Cortex of kidney (tissue), 1 donor: ENCODE measurements at places on chromosomes 7 and 10.

DNA sequence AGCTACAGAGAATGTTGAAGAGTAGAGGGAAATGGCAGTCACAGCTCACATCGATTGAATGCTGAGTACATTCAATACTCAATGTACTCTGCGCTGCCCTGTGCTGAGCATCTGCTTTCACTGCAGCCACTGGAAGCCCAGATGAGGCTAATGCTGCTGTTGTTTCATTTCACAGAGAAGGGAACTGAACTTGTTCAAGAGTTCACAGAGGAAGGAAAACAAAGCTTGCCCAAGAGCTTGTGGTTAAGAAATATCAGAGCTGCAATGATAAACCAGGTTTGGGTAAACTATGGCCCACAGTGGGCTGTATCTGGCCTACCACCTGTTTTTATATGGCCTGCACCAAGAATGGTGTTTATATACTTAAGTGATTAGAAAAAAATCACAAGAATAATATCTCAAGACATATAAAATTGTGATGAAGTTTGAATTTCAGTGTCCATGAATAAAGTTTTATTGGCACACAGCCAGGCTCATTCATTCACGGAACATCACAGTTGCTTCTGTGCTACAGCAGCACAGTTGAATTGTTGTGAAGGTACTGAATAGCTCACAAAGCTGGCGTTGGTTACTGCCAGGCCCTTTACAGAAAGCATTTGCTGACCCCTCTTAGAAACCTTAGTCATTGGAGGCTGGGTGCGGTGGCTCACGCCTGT is 64.1 kb downstream of the CFAP58 start:
- no peak for DNase-seq

GRCh38 chr10:29078919-29079318 is 210.0 kb upstream of the LYZL1 start:
- DNase-seq = no peak

- no peak for DNase-seq
Measured at GRCh38 chr10:18659819-18660535, 746 bp downstream of the ARL5B start.

- DNase-seq = no peak
Measured at GRCh38 chr7:98930921-98931320, 52.6 kb downstream of the TRRAP start.

GRCh38 chr10:84360637-84361365 is 32.4 kb downstream of the CCSER2 start:
- DNase-seq = no peak

DNA sequence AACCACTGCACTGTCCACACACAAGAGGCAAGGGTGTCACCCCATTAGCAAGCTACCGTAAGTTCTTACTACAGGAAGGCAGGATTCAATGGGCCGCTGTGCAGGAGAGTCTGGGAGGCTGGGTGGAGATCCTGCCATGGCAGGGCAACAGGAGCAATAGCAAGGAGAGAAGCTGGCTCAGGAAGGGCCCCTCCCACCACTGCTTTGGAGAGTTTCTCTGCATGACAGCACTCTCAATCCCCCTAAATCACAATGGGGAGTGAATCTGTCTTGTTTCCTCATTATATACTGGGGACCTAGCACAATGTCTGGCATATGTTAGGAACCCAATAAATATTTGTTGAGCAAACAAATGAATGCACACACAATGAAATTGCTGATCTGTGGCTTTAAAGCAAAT is 83.2 kb upstream of the SFMBT2 start:
- no peak for DNase-seq

DNA sequence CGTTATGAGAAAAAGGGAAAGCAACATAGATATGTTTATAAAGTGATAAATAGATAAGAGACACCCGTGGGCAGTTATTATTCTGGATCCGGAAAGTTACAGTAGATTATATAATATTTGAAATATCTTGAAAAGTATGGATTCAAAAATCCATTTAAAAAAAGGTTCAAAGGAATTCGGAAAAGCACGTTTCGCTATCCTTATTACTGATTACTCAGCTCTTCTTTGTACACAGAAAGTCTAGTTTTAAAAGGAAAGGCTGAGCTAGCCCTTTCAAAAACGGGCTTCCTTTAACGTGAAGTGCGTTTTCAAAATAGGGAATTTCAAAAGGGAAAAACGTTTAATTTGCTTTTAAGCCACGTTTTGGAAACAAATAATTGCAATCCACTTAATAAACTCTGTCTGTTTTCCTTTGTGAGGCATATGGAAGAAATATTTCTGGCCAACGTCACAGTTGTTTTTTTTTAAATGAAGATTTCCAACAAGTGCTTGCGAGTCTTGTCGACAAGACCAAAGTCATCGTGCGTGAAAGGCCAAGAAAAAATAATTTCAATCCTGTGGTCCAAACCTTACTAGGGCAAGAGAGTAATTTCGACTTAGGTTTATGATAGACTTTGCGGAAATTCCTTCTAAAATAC is 2.2 kb upstream of the SKIDA1 start:
- DNase-seq = no peak

GRCh38 chr7:972676-973309 is 2.6 kb downstream of the COX19 start:
- no peak for DNase-seq

GRCh38 chr10:68108051-68108450 is 1.2 kb upstream of the MYPN start:
- DNase-seq = no peak

- DNase-seq = no peak
Measured at GRCh38 chr10:5932345-5932744, 42.3 kb downstream of the FBH1 start.

- DNase-seq = no peak
Measured at GRCh38 chr10:110209926-110210673, 2.7 kb downstream of the MXI1 start.

DNA sequence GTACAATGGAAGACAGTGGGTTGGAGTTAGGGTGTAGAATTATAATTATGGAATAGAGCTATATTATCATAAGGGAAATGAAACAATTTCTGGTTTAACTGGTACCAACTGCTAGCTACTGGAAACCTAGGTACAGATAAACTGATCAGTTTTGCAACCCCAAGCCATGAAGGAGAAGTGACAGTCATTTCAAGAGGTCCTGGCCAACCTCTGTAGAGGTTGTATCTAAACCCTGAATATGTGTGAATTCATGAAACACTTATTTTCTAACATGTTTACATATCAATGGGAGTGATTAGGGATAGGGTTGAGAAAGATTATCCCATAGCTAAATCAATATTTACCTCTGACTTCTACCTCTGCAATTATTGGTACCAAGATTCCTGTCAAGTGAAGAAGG is 29.9 kb upstream of the CC2D2B start:
- no peak for DNase-seq

- DNase-seq = no peak
Measured at GRCh38 chr10:93403152-93404047, 78.7 kb downstream of the MYOF start.

- DNase-seq = no peak
Measured at GRCh38 chr7:37311355-37311754, 137.3 kb downstream of the ELMO1 start.

GRCh38 chr7:47931005-47932004 is 17.0 kb downstream of the PKD1L1 start:
- DNase-seq = no peak

DNA sequence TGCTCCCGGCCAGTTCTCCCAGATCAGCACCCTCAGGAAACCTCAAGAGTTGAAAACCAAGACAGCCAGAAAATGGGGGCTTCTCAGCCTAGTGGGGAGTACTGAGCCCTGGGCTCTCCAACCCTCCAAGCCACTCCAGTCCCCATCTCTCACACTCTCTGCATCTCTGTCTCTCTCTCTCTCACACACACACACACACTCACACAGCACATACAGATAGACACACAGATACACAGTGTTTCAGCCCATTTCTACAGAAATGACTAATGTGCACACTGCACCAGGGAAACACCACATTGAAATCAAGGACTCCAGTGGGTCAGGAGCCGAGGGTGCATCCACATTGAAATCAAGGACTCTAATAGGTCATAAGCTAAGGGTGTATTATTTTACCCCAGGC is 107.5 kb downstream of the MKI67 start:
- DNase-seq = no peak

- DNase-seq = no peak
Measured at GRCh38 chr7:91319351-91319750, 55.1 kb downstream of the FZD1 start.

DNA sequence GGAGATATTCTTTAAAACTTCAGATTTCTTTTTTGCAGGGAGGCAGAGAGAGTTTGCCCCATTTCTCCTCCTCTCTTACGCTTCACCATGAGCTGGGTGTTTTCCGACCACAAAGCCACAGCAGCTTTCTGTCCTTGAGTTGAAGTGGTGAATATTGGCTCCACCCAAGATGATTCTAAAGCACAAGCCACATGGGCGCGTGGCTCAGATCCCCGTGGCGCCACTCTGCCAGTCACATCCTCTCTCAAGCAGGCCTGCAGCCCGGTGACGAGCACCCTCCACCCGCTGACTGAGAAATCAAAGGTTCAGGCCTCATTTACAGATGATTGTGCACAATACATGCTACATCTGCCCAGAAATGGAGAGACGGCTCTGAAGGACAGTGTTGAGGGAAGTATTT is 27.6 kb upstream of the RNF32 start:
- DNase-seq = no peak

DNA sequence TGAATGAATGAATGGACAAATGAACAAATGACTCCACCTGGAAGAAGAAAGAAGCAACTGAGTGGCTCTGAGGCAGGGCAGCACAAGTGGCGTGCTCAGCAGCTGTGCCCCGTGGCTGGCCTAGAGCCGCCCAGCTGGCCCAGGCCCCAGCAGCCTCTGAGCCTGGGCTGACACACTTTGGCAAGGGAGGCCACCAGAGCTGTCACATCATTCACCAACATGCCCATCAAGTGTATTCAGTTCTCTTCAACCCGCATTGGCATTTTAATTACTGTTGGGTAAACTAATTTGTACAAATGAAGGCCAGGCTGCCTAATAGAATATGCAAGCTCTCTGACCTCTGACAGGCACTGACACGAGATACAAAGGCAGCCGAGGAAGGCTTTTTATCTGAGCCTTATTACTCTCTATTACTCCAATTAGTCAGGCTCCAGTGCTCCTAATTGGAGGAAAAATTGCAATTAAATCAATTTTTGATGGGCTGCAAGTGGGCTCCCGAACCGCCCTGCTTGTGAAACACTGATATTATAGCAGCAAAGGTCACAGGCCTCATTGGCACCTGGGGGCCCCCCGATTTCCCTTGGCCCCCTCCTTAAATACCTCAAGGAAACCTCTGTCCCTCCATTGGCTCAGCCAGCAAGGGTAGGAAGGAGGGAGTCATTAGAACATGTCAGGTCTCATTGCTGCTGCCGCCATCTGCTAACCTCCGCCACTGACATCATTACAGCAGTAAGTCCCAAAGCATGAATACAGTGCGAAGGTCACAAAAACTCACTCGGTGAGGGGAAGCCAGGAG is 41.9 kb downstream of the DPCD start:
- DNase-seq = no peak
